ENCODE measurements at places on chromosomes 3 and 15.

GRCh38 chr3:77256584-77257503 is 216.9 kb downstream of the ROBO2 start:
- DNase-seq, result no peak

- no peak for DNase-seq
Measured at GRCh38 chr15:33119865-33120264, 74.6 kb downstream of the FMN1 start.

GRCh38 chr15:73695773-73696640 is 11.8 kb downstream of the CD276 start:
- DNase-seq, result no peak

GRCh38 chr3:59677747-59678702 is 628.2 kb upstream of the CFAP20DC start:
- DNase-seq, result no peak
